ENCODE measurements at places on chromosomes 3 and 15.

- no peak for DNase-seq
Observed at GRCh38 chr3:167887096-167887495, 151.6 kb downstream of the SERPINI1 start.

- no peak for DNase-seq
Observed at GRCh38 chr3:146396792-146397191, 72.6 kb downstream of the PLSCR2 start.

DNA sequence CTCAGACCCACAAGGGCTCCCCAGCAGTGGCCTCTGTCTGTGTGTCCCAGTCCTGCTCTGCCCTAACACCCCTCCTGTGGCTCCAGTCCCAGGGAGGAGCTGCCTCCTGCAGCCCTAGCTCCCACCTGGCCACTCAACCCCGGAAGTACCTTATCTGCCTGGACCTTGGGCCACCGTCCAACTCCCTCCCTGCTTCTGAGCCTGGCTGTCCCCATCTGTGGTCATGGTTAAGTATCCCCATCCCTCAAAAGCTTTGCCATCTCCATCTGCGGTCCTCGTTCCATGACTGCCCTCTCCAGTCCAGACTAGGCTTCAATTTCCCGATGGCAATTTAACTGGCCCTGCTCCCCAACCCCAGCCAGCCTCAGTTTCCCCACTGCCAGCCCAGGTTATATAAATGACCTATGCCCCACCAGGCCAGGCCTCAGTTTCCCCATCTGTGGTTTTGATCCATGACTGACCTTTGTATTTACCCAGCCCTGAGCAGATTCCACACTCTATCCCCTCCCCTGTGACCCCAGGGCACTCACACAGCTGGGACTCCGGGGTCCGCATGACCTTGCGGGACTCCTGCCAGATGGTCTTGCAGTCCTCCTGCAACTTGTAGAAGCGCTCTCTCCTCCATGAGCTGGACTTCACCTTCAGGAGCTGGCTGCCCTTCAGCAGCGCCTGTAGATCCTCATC, 9.6 kb downstream of the PLCD1 start:
- no peak for DNase-seq

DNA sequence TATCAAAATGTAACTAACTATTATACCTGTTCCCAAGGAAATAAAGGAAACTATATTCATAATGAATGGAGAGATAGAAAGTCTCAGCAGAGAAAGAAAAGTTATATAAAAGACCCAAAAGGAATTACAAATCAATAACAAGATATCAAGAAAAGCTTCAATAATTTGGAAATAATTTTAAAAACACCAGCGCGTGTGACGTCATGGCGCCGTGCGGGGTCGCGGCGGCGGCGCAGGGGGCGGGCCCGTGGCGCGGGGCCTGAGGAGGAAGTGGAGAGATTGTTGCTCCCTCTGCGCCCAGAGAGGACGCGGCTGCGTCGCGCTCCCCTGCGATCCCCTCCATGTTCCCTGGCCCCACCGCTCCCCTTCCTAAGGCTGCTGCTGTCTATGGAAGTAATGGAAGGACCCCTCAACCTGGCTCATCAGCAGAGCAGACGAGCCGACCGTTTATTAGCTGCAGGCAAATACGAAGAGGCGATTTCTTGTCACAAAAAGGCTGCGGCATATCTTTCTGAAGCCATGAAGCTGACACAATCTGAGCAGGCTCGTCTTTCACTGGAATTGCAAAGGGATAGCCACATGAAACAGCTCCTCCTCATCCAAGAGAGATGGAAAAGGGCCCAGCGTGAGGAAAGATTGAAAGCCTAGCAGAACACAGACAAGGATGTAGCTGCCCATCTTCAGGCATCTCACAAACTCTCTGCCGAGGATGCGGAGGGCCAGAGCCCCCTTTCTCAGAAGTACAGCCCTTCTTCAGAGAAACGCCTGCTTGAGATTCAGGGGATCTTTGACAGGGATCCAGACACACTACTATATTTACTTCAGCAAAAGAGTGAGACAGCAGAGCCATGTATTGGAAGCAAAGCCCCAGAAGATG, 4.1 kb downstream of the XCR1 start:
- DNase-seq: no peak

GRCh38 chr15:50876260-50876988, 32.1 kb upstream of the AP4E1 start:
- DNase-seq: no peak

DNA sequence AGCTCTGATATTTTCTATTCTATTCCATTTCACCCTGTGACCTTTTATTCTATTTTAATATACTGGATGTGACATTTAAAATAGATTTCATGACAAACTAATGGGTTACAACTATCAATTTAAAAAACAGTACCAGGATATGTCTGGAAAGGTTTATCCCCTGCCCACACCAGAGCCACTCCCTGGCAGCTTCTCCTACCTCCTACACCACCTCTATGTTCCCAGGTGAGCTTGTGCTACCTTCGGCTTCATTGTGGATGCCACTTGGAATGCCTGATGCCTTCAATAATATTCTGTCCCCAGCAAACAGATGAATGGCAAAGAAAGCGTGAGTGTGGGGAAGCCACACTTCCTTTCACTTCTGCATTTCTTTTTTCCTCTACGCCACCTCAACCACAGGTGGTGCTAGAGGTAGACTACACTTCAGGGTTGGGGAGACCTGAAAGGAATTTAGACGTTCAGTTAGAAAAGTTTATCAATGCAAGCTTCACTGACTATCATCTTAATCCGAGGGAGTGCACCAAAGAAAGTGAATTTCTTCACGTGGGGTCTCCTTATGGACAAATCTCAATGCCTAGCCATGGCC, 213.0 kb downstream of the SSR3 start:
- DNase-seq: no peak

- no peak for DNase-seq
Observed at GRCh38 chr15:47340571-47340920, 376.8 kb upstream of the SEMA6D start.

DNA sequence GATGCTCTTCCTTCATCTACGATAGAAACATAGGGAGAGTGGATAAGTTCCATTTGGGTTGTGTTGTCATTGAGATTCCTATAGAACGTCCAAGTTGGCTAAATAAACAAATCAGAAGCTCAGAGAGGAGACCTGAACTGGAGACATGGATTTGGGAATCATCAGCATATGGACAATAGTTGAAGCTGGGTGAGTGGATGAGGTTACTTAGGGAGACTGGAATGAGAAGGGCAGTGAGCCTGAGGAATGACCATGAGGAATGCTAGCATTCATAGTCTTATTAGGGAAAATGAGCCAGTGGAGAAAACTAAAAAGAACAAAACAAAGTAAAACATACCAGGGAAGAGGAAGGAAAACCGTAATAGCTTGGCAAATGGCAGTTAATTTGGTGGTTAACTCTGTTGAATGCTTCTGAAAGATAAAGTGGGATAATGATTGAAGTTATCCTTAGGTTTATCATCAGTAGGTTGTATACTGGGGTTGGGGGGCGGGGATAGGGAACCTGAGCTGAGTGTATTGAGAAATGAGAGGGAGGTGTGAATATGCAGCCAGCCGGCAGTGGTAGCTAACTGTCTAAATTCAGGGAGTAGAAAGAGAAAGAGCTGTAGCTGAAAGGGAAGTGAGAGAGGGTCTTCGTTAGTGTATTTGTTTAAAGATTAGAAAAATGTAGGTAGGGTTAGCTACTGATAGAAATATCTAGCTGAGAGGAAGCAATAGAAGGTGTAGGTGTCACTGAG, 74.6 kb downstream of the ARHGEF26 start:
- DNase-seq: no peak

DNA sequence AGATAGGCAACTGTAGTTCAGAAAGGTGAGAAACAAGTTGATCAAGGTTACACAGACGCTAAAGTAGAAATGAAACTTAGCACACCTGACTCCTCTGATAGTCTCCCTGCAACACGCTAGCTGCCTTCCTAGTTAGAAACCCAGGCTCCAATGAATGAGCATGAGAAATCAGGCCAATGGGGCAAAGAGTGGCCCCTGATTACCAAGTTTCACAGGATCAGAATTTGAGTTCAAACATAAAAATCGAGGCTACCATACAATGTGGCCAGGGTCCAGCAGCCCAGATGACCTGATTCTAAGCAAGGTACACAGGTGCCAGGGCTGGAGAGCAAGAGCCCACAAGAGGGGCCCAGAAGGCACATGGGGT, 7.7 kb downstream of the PLD1 start:
- DNase-seq: no peak

GRCh38 chr3:20141851-20142250, 44.2 kb downstream of the SGO1 start:
- no peak for DNase-seq

DNA sequence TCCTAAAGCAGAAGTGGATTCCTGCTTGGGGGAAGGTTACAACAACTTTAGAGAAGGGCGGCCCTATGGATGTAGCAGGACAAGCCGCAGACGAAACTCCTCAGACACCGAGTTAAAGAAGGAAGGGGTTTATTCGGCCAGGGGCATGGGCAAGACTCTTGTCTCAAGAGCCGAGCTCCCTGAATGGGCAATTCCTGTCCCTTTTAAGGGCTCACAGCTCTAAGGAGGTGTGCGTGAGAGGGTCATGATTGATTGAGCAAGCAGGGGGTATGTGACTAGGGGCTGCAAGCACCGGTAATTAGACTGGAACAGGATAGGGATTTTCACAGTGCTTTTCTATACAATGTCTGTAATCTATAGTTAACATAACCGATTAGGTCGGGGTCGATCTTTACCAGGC, 879 bp upstream of the PDHB start:
- DNase-seq: no peak

- DNase-seq: no peak
Observed at GRCh38 chr15:97009031-97009431, 678.5 kb downstream of the NR2F2 start.

All from CD4-positive, alpha-beta T cell treated with Interleukin-17A for 1 hour (primary cell).